ENCODE measurements at places on chromosomes 1 and 21.

DNA sequence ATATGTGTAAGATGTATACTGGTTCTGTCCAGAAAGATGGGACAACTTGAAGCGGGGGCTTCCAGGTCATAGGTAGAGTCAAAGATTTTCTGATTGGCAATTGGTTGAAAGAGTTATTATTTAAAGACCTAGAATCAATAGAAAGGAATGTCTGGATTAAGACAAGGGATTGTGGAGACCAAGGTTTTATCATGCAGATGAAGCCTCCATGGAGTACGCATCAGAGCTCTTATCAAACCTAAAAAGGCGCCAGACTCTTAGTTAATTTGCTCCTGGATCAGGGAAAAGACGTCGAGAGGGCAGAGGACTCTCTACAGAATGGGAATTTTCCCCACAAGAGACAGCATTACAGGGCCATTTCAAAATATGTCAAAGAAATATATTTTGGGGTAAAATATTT, 23.7 kb upstream of the ETV3 start:
- no peak for DNase-seq

DNA sequence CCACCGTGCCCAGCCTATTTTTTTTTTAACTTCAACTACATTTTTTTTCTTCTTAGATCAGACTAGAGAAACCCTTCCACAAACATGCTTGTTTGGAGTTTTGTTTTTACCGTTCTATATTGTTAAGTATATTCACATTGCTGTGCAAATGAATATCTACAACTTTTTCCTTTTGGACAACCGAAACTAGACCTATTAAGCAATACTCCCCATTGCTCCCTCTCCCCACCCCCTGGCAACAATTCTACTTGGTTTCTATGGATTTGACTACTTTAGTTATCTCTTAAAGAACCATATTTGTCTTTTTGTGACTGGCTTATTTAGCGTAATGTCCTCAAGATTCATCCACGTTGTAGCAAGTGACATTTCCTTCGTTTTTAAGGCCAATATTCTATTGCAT, 19.1 kb downstream of the ETNK2 start:
- DNase-seq = no peak

GRCh38 chr21:30340714-30341573, 3.5 kb upstream of the KRTAP27-1 start:
- DNase-seq = peak; percentile 9

- no peak for DNase-seq
Measured at GRCh38 chr1:170732252-170732588, 68.3 kb downstream of the PRRX1 start.

GRCh38 chr1:68808351-68808750, 311.5 kb upstream of the DEPDC1 start:
- no peak for DNase-seq

DNA sequence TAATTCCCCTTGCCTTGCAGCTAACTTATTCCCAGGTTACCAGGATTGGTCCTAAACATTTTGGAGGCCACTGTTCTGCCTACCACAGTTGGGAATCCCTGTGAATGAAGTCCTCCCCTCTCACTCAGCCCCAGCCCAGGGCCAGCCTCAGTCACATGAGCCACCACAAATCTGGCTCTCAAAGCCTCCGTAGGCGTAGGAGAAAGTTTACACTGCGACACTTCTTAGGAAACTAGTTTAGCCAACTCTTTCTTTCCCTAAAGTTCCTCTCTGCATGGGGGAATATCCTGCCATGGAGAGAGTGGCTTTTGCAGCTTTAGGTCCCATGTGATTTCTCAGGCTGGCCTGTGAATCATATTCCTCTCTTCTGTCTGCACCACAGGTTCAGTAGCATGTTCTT, 45.7 kb upstream of the ETV3 start:
- DNase-seq = no peak

- no peak for DNase-seq
Measured at GRCh38 chr21:41012425-41012824, 155.5 kb upstream of the BACE2 start.

- DNase-seq = no peak
Measured at GRCh38 chr1:63883494-63884235, 109.8 kb downstream of the ROR1 start.

- DNase-seq = no peak
Measured at GRCh38 chr1:151583796-151584195, 28.1 kb upstream of the SNX27 start.

DNA sequence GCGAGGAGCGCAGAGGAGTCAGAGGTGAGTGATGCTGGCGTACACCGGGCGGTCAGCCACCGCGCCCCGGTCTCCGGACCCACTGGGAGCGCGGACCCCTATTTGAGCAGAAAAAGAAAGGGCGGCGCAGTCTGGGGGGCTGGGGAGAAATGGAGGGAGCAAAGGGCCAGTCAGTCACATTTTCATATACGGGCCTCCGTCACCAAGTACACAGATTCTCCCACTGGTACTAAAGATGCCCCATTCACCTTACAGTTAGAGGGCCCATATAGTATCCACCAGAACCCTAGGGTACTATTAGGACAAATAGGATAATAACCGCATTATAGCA, 573 bp downstream of the C2CD4D start:
- no peak for DNase-seq

- no peak for DNase-seq
Measured at GRCh38 chr1:15802234-15802965, 5.0 kb downstream of the UQCRHL start.

GRCh38 chr1:6645018-6645417, 20.4 kb downstream of the THAP3 start:
- no peak for DNase-seq

GRCh38 chr1:23208527-23208926, 8.8 kb downstream of the HTR1D start:
- DNase-seq = no peak

- DNase-seq = no peak
Measured at GRCh38 chr1:3507636-3508275, 53.3 kb downstream of the ARHGEF16 start.

DNA sequence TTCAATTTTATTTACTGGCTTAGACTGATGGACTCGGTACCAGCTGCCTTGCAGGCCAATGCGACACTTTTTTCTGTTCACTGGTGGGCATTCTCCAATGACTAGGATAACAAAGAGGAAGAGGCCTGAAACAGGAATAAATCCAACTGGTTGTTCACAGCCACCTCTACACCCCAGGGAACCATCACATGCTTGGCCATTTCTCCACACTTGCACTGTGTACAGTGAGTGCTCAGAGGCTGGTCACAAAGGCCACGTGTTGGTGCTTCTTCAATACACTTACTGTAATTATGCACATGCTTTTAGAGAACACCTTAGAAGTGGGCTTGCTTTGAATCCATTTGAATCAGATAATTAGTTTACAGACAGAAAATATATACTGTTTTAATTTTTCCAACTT, 113.4 kb downstream of the FAM78B start:
- DNase-seq = no peak

DNA sequence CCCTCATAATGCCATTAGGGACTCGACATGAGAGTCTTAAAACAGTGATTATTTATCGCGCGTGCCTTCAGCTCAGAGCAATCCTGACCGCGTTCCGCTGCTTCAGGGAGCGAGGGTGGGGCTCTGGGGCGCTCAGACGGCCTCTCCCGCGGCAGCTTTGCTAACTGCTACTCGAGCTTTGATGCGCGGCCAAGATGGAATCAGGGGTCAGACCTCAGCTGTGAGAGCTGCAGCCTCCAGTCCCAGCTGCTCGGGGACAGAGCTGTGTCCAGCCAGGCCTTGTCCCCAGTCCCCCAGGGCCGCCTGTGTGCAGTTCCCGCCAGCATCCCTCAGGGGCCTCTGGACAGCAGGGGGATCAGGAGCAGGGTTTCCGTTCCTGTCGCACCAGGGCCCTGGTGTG, 104.6 kb upstream of the TTC34 start:
- DNase-seq = no peak

DNA sequence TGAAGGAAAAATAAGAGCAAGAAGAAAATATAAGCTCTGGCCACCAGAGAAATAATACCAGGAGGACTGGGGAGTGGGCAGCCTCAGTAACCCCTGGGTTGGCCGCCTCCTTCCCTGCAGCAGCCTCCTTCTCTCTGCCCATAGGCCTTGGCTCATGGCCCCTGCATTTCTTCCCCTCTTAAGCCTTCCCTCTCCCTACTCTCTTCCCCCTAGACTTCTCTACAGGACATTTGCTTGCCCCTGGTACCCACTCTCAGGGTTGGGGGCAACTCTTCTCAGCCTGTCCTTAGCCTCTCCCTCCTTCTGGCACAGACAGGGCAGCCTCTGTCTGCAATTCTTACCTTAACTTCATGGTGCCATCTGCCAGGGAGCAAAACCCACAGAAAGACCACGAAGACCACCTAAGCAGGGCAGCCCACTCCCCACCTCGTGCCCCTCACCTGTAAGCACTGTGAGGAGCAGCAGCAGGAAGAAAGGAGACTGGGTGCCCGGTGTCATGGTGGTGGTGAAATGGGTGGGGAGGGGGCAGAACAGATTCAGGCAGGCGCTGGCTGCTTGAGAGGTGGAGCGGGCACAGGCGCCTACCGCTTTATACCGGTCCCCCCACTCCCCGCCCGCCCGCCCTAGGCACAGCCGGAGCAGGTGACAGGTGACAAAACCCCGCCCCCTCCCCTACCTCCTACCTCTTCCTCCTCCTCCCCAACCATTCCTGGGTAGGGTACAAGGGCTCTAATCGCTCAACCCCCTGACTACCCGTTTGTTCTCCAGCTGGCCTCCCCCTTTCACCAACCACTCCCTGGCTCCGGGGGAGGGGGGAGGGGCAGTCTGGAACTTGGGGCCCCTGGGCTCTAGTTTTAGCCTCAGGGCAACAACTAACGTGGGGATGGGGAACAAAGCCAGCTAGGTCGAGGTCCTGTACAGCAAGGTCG, 15.1 kb downstream of the THBS3 start:
- DNase-seq = no peak

GRCh38 chr21:45021428-45022347, 52.7 kb upstream of the ADARB1 start:
- no peak for DNase-seq

Measured in stimulated activated CD4-positive, alpha-beta T cell treated with anti-CD3 and anti-CD28 coated beads, Interleukin-1b, Interleukin-23, amount 100 ng/mL, for 1 hour (primary cell).